ENCODE measurements at places on chromosomes 5 and 9.

- no peak for DNase-seq
Measured at GRCh38 chr5:119470105-119470763, 17.9 kb downstream of the HSD17B4 start.

DNA sequence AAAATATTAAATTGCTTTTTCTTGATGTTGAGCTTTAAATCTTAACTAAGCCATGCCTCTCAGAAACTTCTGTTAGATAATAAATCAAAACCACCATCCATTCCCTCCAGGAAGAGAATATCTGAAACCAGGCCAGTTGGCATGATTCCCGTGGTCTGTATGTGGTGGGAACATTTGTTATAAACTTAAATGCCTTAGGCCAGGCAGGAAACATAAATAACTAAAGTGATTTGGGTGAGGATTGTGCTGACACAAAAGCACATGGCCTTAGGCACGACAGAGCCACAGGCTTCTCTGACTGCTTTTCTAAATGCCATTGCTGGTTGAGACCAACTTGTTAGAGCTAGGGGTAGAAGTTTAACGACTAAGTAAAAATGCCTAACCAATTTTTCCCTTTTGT, 255.9 kb downstream of the GABRG2 start:
- no peak for DNase-seq

- no peak for DNase-seq
Measured at GRCh38 chr5:180171568-180172094, 37.4 kb downstream of the RASGEF1C start.

DNA sequence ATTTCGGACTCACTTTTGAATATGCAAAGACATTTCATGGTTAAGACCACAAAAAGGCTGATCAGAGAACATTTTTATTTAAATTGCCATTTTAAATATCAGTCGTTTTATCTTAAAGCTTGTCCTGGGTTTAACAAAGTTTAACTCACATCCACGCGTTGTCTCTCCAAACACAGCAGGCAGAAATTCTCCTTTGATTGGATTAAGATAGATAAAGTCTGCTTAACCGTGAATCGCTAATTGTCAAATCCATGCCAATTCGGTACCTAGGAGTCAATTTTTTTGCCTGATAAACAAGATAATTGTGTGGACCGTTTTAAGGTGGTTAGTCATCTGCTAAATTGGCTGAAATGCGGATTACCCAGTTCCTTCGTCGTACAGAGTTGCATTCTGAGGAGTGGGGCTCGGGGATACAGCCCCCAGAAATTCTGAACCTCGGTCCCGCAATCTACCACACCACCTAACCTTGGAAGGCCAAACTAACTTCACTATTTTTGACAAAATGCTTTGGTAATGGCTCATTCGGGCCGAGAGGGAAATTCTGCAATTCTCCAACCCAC, 665 bp upstream of the BTF3 start:
- no peak for DNase-seq

DNA sequence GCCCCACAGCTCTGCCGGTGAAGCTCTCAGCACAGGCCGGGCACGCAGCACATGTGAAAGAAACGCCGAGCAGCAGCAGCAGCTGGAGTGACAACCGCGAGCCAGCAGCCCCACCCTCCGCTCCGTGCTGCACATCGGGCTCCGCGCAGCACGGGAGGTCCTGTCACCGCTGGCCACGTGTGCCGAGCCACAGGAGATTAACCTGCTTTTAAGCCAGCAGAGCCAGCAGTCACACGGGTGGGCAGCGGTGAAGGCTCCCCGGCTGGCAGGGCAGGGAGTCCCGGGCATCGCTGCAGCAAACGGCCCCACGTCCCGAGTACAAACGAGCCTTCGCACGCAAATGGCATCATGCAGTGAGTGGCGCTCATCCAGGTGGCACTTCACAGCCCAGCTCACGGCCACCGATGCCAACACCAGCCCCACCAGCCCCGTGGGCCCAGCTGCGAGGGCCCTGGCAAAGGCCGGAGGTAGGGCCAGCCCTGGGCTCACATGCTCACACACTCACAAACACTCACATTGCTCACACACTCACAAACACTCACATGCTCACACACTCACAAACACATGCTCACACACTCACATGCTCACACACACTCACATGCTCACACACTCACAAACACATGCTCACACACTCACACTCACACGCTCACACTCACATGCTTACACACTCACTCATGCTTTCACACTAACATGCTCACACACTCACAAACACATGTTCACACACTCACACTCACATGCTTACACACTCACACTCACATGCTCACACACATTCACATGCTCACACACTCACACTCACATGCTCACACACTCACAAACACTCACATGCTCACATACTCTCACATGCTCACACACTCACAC, 11.1 kb downstream of the CCDC187 start:
- DNase-seq, result no peak

DNA sequence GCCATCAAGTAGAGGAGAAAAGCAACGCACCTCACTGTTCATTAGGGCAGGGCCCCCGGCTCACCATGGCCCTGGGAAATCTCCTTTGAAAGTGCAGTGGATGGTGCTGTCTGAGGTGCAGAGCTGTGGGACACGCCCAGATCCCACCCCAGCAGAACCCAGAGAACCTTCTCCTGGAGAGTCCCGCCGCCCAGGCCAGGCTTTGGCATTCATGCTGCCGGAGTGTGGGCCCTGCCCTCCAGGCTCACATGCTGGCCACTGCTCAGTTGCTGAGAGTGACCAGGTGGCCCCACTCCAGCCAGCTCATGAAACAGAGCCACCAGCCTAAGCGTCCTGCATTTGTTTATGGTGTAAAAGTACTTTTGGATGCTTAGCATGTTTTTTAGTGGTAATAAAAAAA, 23.8 kb upstream of the LRRC14B start:
- DNase-seq, result no peak

DNA sequence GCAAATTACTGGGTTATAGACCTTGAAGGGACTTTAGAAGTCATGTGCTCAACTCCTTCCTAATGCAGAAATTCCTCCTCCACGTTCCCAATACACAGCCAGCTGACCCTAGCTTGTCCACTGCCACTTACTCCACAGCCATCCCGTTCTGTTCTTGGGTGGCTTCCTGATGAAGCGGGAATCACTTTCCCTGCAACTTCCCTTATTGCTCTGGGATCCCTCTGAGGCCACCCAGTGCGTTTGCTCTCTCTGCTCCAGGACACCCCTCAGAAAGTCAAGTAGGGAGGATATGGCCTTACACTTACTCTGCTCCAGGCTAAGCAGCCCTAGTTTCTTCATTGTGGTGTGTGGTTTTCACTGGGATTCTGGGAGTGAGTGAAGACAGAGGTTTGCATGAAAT, 55.5 kb downstream of the GALNT12 start:
- no peak for DNase-seq

DNA sequence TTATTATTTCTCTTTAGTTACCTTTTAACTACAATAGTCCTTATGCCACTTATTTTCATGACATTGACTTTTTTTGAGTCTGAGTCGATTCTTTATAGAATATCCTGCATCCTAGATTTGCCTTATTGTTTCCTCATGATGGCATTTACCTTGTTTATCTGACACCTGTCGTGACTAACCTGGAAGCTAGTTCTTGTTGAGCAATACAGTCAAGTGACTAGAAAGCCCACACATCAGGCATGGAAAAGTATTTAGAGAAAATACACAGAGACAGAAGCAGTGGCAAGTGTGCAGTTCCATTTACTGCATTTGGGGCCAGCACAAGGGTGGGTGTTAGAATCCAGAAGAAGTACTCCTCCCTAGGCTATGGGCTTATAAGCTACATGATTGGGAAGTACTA, 97.8 kb downstream of the ERMP1 start:
- no peak for DNase-seq

DNA sequence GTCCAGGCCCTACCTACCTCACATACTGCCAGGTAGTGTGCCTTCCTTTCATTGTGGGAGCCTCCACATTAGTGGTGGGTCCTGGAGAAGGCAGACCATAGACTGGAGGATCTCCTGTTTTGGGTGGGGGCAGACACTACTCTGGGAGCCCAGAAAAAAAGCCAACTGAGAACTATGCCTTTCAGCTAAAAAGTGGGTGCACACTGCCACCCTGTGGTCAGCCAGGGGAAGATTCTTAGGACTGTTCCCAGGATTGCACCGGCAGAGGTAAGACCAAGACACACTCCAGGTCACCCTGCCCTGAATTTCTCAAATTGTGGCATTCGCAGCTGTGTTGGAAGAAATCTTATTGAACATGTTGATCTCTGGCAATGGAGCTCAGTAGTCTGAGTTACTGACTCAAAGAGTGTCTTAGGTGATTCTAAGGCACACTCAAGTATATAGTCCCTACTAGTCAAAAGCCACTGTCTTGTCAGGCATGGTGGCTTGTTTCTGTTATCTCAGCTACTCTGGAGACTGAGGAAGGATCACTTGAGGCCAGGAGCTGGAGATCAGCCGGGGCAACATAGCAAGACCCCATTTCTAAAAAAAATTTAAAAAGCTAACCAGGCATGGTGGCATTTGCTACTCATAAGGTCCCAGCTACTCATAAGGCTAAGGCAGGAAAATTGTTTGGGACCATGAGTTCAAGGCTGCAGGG, 3.6 kb downstream of the SIGMAR1 start:
- peak; percentile 79 for DNase-seq

- no peak for DNase-seq
Measured at GRCh38 chr5:151215546-151215880, 8.4 kb downstream of the CCDC69 start.

DNA sequence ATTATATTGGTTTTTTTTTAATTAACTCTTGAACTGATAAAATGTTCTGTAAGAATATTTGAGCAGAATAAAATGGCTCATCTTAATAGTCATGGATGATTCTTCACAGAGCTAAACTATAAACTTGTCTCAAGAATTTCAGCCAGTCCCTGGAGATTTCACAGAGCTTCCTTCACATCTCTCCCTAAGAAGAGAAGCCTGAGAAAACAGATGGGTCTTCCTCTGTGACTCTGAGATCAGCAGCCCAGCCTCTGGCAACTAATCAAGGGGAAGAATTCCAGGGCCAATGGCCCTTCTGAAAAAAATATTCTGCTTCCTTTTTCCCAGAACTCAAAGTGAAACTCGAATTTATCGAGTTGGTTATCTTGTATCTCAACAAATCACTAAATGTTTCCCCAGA, 122.2 kb upstream of the ITGA1 start:
- no peak for DNase-seq

- DNase-seq, result peak; percentile 51
Measured at GRCh38 chr5:172450861-172451695, 3.2 kb downstream of the SH3PXD2B start.

DNA sequence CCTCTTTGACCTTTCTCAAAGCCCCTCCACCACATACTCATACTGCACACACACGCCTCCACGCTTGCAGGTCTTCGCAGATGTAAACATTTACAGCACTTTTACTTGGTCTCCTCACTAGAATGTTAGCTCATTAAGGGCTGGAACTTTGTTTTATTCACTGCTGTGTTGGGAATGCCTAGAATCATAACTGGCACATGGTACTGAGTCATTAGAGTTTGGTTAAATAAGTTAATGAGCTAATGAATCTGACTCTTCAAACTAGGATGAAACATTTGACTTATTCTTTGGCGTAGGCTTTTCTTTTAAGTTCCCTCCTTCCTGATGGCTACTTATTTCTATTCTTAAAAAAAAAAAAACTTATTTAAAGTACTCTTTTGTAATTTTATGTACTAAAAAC, 28.9 kb downstream of the MAN2A1 start:
- DNase-seq, result no peak

- DNase-seq, result no peak
Measured at GRCh38 chr9:113909421-113909820, 33.3 kb downstream of the ZNF618 start.
